ENCODE measurements at places on chromosomes 5 and 9.

GRCh38 chr9:34570809-34571480 is 18.6 kb downstream of the CNTFR start:
- no peak for DNase-seq

DNA sequence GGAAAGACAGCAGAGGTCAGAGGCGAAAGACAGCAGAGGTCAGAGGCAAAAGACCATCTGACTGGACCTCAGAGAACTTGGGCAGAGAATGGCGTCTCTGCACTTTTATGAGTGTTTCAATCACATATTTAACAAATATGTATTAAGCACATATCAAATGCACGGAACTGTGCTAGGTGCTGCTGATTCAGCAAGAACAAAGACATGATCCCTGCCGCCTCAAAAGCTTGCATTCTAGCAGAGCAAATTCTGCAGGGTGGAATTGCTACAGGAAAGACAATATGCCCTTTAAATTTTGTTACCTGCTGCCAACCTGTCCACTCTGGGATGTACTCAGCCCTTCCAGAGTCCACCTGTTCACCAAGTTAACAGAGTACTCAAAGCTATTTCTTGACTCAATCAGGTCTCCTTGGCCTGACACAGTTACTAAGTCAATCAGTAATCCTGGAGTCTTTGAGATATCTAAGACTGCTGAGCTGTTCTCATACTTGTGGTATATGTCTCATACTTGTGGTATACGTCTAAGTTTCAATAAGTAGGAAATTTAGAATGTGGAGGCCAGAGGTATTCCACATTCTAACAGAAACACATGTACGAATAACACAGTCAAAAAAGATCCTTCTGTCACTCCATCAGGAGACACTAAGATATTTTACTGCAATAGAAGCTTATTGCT is 131.8 kb downstream of the GNAQ start:
- DNase-seq, result no peak

- no peak for DNase-seq
These were observed 238.4 kb upstream of the CD180 start for GRCh38 chr5:67435032-67435431.

- no peak for DNase-seq
These were observed 171.6 kb downstream of the ADAMTS12 start for GRCh38 chr5:33720176-33720575.

DNA sequence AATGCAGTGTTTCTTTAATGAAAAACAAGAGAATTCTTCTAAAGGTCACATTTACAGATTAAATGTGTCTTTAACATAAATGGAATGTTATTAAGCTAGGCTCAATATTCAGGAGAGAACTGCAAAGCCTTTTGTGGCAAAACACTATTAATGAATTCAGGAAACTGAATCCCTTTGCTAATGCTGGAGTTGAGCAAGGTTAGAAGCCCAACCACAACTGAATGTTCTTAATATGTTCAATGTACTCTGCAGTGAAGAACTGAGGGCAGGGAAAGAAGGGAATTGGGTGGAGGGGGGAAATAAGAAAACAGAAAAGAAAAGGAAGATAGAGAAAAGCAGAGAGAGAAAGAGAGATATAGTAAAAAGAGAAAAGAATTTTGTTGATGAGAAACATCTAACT is 276.7 kb upstream of the TMEM161B start:
- no peak for DNase-seq

- DNase-seq, result no peak
These were observed 211.7 kb downstream of the ENC1 start for GRCh38 chr5:74428876-74429275.

DNA sequence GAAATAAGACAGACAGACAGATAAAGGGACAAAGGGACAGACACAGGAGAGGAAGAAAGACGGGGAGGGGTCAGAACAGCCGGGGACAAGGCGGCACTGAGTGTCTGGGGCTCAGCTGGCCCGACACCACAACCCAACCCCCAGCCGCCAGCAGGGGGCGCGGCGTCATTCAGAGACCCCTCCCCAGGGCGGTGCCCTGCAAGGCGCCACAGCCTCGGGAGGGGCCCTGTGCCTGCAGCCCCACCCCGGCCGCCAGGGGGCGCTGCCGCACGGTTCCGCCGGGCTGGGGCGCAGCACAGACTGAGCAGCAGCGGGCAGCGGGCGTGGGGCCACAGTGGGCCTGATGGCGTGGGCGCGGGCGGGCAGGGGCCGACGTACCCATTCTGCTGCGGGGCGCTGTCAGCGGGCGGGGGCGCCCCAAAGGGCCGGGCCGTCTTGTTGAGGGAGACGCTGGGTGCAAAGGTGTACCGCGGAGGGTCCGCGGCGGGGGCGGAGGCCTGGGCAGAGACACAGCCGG is 5.9 kb downstream of the PDLIM7 start:
- no peak for DNase-seq

- no peak for DNase-seq
These were observed 38.3 kb upstream of the RORB start for GRCh38 chr9:74458832-74459231.

DNA sequence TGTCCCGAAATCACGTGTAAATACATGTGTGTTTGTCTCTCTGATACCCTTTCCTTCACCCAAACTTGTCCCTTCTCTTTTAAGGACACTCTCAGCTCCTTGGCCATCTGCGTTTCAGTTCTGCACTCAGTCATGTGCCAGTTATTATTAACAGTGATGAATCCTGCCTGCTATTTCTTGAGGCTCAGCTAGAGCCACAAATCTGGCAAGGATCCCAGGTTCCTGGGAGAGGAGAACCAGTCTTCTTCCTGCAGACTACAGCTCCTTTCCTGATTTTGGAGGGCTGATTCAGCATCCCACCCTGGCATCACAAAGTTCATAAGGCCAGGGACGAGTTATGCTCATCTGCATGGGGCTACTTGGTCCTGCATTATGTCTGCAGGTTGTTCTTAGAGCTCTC is 5.6 kb downstream of the MAMDC2 start:
- DNase-seq, result peak; percentile 45

DNA sequence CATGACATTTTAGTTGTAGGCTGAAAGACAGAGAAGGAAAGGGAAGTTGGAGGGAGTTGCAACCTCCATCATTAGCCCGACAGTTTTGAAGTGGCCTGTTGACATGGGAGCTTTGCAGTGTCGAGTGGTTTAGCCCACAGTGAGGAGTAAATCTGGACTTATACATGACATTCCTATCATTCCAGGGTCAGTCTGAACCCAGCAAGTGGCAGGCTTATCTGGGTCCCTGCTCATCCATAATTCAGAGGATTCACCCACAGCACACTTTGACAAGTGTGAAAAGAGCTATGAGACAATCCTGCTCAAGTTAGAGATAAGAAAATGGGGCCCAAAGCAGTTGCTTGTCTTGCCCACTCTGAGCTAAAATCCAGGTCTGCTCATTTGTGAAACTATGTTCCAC is 8.4 kb upstream of the TNC start:
- DNase-seq, result no peak

- DNase-seq, result no peak
These were observed 18.0 kb downstream of the DAPK1 start for GRCh38 chr9:87515588-87516221.

DNA sequence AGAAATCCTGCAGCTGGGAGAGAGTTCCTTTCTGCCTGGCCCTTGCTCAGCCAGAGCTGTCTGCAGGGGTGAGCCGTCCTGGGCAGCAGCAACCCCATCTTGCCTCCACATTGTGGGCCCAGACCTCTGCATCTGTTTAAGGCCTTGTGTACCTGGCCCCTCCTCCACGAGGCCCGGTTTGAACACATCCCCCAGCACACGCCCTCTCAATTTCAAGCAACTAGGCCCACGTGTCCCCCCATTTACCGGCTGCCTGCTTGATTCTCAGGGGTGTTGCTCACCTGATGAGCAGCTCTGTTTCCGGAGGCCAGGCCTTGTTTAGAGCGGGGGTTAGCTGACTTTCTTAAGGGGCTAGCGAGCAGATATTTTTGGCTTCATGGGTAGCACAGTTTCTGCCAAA is 181.8 kb downstream of the HSPA4 start:
- no peak for DNase-seq

DNA sequence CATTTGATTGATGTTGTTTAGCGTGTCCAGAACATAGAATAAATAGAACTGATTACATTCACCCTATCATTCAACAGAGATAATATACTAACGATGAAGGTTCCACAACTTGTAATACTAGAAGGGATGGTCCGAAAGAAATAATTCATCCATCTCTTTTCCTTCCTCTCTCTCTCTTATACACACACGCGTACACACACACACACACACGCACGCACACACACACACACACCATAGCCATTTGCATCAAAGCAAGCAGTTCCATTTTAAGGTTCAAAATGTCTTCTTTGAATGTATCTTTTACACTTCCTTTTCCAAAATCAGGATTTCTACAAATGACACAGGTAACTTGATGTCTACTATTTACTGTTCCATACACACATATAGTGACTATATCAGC is 887 bp downstream of the GDA start:
- DNase-seq, result no peak

- DNase-seq, result no peak
These were observed 5.3 kb upstream of the RXRA start for GRCh38 chr9:134320868-134321471.

DNA sequence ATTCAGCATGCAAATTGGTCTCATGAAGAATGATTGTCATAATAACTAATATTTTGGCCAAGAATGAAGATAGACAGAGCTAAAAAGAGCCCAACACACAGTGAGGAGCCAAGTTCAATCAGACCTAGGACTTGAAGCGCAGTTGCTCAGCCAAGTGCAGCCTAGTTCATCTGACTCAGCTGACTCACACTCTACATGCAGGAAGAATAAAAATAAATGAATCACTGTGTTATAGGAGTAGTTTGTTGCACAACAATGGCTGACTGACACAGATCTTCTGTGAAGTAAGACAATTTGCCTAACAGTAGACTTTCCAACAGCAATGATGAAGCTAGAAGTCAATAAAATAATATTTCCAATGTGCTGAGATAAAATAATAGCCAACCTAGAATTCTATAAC is 261.5 kb downstream of the CEMIP2 start:
- no peak for DNase-seq

DNA sequence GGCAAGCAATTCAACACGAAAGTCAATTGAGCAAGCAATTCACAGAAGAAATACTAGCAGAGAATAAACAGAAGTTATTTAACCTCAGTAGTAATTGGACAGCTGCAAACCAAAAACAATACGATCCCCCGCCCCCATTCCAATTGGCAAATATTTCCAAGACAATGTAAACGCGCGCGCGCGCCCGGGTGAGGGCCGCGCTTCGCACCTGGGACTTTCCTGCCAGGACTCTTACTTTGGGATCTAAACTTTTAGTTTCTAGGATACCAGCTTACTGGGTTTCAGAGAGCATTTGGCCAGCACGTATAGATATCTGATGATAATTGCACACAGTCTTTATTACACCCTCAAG is 8.6 kb downstream of the RUFY1 start:
- DNase-seq, result peak; percentile 56

- DNase-seq, result no peak
These were observed 451.6 kb downstream of the CDH18 start for GRCh38 chr5:19536387-19536786.

DNA sequence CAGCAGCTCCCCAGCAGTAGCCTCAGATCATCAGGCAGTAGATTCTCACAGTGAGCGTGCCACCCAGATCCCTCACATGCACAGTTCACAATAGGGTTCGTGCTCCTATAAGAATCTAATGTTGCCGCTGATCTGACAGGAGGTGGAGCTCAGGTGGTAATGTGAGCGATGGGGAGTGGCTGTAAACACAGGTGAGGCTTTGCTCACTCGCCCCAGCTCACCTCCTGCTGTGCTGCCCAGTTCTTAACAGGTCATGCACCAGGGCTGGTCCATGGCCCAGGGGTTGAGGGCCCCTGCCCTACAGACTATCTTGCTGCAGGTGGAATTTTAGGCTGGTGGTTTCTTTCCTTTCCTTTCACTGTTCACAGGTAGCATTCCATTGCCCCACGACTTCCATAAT is 100.2 kb downstream of the MRPL36 start:
- DNase-seq, result no peak

GRCh38 chr5:132814503-132815294 is 1.6 kb downstream of the SOWAHA start:
- DNase-seq, result no peak

DNA sequence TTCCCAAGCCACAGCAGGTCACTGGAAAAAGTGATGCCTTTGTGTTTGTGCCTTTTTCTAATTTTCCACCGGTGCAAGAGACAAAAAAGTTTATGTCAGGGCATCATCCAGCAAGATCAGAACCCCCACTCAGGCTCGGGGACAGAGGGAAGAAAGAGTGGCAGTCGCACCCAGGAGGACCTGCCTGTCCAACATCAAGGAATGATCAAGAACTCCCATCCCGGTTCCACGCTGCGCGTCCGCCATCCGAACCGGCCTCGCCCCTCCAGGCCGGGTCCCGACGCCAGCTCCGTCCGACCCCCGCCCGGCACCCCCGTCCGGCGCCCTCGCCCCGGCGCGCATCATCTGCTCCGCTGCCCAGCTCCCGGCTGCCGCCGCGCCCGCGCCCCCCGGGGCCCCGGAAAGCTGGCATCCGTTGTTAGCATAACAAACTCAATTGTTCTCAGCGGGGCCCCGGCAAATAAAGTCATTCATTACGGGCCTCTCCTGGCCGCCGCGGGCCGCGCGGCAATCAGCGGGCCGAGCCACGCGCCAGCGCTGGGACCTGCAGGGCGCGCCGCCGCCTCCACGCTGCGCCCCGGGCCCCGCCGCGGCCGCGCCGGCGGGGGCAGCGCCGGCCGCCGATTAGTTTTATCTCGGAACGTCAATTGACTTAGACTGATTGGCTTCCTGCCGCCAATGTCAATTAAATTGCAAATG is 48.1 kb downstream of the PAX5 start:
- no peak for DNase-seq

DNA sequence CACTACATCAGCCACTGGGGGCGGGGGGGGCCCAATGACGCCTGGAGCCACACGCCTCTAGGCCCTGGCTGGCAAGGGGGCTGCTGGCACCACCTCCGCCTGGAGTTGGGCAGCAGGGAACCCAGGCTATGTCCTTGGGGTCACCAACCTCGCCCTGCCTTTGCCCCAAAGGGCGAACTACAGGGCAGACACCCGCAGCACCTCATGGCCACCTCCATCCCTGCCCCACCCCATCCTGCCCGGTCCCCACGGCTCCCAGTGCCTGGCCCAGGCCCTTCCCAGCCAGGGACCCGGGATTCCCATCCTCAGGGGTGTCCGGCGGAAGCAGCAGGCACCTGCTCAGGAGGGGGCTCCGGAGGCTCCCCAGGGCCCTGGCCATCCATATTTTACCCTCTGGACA is 37.0 kb downstream of the NACC2 start:
- DNase-seq, result no peak

DNA sequence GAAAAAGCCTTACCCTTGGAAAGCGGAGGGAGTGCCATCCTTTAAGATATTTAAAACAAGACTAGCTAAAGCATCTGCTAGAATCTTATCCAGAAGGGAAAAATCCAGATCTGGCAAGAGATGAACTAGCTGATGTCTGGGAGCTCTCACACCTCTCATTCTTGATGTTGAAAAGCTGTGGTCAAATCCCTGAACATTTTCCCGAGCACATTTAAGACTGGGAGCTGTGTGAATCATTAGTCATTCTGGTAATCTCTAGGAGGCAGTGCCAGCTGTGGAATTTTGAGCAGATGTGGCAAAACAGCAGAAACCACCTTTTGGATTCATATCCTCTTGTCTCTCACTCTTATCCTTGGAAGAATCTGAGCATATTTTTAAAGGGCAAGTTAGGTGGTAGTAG is 218.0 kb downstream of the MAN2A1 start:
- no peak for DNase-seq
